DMS53 (cell line): ENCODE measurements at places on chromosomes 4 and X.

DNA sequence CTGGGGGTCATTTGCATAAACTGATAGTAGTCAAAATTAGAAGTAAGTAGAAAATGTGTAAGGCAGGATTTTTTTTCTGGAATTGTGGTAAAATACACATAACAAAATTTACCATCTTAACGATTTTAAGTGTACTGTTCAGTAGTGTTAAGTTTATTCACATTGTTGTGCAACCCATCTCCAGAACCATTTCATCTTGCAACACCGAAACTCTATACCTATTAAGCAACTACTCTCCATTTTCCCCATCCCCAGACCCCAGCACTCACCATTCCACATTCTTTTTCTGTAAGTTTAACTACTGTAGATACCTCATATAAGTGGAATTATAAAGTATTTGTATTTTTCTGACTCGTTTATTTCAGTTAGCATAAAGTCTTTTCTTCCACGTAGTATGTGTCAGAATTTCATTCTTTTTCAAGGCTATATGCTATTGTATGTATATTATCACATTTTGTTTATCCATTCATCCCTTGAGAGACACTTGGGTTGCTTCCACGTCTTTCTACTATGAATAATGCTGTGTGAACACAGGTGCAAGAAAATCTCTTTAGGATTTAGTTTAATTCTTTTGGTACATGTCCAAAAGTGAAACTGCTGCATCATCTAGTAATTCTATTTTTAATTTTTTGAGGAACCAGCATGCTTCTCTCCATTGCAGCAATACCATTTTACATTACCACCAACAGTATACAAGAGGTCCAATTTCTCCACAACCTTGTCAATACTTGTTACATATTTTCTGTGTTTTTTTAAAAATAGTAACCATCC is 39.1 kb upstream of the NSUN7 start:
- no peak for DNase-seq

GRCh38 chr4:47145630-47146029 is 114.3 kb downstream of the GABRB1 start:
- peak; percentile 79 for DNase-seq

- DNase-seq, result peak; percentile 59
Observed at GRCh38 chr4:169620880-169621248, 486 bp downstream of the CLCN3 start.

DNA sequence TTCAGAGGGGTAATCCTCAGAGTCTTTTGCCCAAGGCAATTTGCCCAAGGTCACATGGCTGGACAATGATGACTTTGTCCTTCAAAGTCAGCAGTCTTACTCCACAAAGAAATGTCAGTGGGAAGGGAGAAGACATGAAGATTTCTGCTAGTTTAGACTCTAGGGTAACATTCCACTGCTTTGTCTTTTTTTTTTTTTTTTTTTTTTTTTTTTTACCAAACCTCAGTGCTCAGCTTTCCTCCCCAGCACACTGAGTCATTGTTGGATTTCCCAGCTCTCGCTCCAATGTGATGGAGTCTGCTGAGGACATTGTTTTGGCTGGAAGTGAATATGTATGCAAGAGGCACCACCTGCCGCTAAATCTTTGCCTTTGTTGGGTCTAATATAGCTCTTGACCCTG is 7.2 kb upstream of the C1QTNF7 start:
- peak; percentile 20 for DNase-seq

DNA sequence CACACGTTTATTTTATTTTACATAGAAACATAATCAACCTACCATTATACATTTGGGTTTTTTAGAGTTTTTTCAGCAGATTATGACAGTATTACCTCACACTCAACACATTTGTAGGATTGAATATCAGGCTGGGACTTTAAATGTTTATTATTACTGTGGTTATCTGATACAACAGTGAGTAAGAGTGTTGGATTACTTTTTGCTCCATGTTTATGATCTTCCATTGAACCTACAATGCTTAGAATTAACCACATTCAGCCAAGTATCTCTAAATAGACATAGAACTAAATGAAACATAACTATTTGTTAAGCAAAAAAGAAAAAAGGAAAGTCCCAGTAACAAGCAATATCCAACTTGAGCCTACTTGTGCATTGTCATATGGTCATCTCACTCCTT is 607.4 kb upstream of the PITX2 start:
- no peak for DNase-seq

- DNase-seq, result peak; percentile 89
Observed at GRCh38 chr4:1871471-1872021, 353 bp downstream of the NSD2 start.

DNA sequence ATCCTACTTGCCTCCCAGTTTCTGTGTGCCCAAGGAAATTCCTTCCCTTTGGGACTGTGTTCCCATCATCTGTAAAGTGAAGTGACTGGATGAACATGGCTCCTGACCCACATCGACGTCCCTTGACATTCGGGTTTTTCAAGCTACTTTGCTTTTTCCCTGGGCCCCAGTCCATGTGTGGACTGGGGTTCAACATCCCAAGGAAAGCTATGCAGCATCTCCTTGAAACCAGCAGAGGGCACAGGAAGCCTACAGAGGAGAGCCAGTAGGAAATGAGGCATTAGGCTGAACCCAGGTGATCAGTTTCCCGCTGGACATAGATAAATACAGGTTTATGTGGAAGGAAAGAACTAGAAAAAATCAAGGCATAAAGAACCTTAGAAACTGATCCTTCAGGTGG is 145.1 kb upstream of the ARHGEF9 start:
- DNase-seq, result peak; percentile 70

GRCh38 chrX:149760965-149761364 is 12.9 kb upstream of the HSFX1 start:
- DNase-seq, result no peak
